ENCODE measurements at places on chromosomes 6 and 20.

- peak; percentile 63 for DNase-seq
Measured at GRCh38 chr6:57221936-57222742, at the start of gene RAB23. RAB23 (minus strand) TSS chr6:57222307; CDS start chr6:57210380, 11,927 bp downstream.

DNA sequence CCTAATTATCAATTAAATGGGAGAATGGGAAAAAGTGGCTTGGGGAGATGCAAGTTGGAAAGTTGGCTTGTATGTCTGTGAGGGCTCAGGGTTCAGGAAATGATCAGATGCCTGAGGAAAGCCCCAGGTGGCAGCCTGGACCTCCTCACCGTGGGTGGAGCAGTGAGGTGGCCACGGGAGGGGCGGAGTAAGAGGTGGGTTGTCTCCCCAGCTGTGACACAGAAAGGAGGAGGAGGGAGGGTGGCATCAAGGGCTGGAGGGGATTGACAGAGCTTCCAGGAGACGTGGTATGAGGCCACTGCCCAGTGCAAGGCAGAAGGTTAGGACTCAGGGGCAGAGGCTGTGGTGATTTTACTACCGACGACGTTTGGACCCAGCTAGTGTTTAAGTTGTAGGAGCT, 672.2 kb downstream of the PRKN start:
- DNase-seq = no peak

- DNase-seq = no peak
Measured at GRCh38 chr20:51315390-51315789, 227.1 kb downstream of the NFATC2 start.

- no peak for DNase-seq
Measured at GRCh38 chr6:112252571-112253497, 1.5 kb downstream of the LAMA4 start.

DNA sequence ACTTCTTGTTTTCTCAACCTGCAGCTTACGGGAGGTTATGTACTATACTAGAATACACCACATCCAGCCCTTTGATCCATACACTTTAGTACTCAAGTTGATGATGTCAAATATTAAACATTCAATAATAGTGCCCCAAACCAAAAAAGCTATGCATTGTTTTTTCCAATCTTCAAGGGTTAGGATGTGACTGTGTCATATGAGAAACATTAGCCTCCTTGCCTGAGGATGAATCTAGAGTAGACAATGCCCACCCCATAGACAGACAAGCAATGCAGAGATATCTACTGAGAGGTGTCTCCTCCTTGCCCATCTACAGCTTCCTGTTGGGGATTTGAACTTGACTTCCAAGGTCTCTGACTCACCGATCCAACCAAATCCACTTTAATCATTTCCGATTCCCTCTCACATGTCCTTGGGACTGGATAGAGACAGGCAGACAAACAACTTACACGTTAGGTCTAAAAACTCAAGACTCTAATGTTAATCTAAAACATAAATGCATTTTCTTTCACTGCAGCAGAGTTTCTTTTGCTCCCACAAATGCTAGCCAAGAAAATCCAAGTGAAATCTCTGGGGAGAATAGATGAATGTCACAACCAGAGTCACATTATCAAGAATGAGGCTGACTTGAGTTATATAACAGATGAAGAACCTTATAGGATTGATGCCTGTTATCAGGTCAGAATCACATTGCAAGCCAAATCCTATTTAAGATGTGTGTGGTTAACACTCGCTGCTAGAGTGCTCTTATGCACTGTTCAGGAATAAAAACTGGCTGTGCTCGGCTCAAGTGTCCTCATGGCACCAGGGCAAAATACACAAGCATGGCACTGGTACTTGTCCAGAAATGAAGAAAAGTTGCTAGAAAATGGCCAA, 75.5 kb upstream of the TNFAIP3 start:
- no peak for DNase-seq

DNA sequence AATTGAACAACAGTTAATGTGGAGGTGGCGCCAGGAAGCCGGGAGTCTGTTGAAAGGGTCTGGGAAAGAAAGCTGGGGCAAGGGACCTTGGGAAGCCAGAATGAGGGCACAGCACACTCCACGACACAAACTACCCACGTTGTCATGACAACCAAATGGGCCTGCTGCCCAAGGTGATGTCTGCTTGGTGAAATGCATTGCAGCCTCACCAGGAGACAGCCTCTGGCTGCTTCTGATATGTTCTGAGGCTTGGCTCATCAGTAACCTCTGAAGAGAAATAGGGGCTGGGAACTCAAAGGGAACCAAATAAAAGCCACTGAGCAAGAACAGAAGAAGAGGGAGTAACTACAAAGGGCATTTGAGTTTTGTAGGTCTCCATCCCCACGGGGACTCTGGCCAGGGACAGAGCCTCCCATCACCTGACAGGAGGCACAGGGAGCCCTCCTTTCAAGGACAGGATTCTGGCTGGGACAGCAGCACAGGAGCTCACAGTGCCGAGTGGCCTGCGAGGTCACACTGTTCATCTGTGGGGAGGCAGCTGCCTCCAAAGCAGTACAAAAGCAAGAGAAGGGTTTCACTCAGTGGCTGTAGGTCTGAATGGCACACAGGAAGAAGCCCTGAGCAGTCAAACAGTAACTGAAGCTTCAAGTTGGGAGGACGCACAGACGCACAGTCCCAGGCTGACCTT, 44.6 kb upstream of the KCNK16 start:
- peak; percentile 22 for DNase-seq

- DNase-seq = no peak
Measured at GRCh38 chr6:133404151-133404550, 163.0 kb downstream of the EYA4 start.
